Esophagus squamous epithelium (tissue), 5 donors: ENCODE measurements at places on chromosomes 4 and X.

GRCh38 chr4:109574443-109574850, 14.4 kb downstream of the MCUB start:
- no peak for DNase-seq

DNA sequence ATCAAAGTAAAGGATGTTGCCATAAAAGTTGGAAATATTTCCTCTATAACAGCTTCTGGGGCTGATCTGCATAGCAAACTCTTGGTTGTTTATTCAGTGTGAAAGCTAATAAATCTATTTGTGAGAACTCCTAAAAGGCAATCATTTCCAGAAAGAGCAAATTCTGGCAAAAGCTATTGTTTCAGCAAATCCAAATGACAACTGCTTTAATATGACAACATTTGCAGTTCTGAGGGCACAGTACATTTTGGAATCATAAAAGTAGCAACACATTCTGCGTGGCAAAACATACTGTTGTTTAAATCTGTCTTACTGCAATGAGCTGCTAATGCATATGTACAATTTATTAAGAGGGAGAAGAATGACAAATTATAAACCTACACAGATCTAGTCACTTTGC, 818.1 kb downstream of the FSTL5 start:
- DNase-seq, result no peak

- DNase-seq, result no peak
These were observed 376.1 kb upstream of the CTSO start for GRCh38 chr4:156329779-156330178.

DNA sequence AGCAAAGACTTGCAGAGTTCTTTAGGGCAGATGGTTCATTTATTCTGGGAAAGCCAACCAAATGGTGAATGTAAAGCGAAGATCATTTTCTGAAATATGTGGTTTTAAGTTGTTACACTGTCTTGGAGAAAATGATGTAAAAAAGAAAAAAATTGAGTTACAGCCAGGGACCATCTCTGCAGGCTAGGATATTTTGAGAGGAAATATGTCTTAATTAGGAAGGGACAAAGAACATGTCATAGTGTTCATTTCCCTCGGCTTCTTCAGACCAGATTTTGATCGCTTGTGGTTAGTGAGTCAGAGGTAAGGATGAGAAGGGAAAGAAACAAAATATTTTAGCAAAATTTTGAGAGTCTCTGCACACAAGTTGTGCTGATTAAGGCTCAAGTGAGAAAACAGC, 59.0 kb upstream of the C1QTNF7 start:
- no peak for DNase-seq

GRCh38 chr4:48065587-48066052, 49.0 kb downstream of the NIPAL1 start:
- DNase-seq, result no peak

- DNase-seq, result no peak
These were observed 3.5 kb downstream of the FAT1 start for GRCh38 chr4:186719925-186720694.

- DNase-seq, result no peak
These were observed 1507.0 kb upstream of the IGFBP7 start for GRCh38 chr4:58617226-58617625.

DNA sequence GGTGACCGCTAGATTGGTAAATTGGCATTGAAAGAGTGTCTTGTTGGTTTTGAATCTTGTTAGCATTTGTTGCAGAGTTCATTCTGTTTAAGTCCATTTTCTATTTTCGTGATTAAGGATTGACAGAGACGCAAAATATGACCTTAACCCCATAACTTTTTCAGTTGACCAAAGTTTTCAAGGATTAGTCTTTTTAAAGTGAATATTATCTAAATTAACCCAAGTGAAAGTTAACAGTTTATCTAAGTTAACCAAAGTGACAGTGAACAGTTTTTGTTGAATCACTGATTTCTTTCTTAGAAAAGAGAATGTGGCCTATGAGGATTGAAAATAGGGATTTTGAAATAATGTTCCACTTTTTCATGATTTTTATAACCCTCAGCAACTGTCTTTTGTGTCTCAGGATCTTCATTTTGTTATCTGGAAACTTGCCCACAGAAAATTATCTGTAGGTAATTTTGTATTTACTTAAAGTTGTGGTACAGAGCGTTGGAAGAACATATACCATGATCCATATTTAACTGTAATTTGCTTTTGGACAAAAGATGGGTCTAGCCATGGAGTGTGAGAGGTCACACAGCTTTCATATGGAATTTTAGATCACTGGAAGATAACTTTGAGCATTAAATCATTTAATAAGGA, 3.3 kb downstream of the CPEB2 start:
- no peak for DNase-seq

- no peak for DNase-seq
These were observed 16.6 kb downstream of the COQ2 start for GRCh38 chr4:83267830-83268475.

- no peak for DNase-seq
These were observed 32.9 kb downstream of the HTT-AS start for GRCh38 chr4:3041192-3042142.

- no peak for DNase-seq
These were observed 10.2 kb downstream of the CC2D2A start for GRCh38 chr4:15479913-15480185.

GRCh38 chr4:147362938-147363337, 118.0 kb upstream of the EDNRA start:
- no peak for DNase-seq

- no peak for DNase-seq
These were observed 30.2 kb upstream of the TMEM184C start for GRCh38 chr4:147587041-147587440.

DNA sequence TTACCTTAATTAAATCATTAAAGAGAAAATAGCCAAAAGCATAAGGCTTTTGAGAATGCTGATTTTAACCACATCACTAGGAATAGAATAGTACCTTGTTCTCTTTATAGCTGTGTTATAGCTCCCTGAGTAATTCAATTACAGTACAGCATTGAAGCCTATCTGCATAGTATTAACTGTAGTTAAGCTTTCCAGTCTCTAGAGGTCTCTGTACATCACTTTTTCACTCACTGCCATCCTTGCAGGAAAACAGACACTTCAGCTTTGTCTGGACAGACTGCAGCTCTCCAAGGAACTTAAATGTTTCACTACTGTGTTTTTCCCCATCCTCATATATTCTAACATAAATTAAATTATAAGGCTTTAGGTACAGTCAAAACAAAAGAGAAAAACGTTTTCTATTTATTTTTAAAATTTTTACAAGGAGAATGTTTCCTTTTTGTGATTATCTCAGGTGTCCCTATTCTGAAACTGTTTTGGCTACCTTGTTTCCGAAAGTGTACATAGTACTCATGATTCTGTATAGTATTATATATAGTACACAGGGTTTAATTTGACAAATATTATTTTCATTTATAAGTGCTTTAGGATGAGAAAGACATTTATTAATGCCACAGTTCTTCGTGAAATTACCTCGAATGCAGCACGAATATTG, 407.9 kb downstream of the PCDH18 start:
- DNase-seq, result no peak

- DNase-seq, result no peak
These were observed 57.2 kb downstream of the MAP9 start for GRCh38 chr4:155319516-155319915.

GRCh38 chr4:54384563-54384962, 155.5 kb downstream of the PDGFRA start:
- no peak for DNase-seq

GRCh38 chr4:88147799-88148217, 10.6 kb downstream of the ABCG2 start:
- DNase-seq, result no peak

DNA sequence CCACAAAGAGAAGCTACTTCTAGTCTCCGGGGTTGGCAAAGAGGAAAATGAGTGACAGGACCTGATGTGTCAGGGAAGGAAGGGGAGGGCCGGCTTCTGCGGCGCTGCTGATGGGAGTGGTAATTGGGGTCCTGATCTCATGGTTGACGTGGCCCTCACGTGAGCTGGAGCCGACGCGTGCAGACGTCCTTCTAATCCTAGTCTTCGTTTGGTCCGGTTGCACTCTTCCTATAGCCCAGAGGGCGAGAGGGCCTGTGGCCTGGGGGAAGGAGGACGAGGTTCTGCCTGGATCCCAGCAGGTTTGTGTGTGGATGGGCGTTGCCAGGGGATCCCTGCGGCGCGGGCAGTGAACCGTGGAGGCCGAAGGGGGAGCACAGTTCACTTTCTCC, at the start of gene ARMCX1:
Gene ARMCX1 (plus strand): TSS at position 186 of the 389 bp plus-strand sequence. CDS start 2,384 bp downstream, outside the sequence.
- DNase-seq, result no peak

GRCh38 chr4:13355111-13355880, 128.8 kb downstream of the RAB28 start:
- no peak for DNase-seq

GRCh38 chrX:75748431-75748830, 36.6 kb downstream of the MAGEE2 start:
- no peak for DNase-seq

- no peak for DNase-seq
These were observed 23.7 kb downstream of the RTL5 start for GRCh38 chrX:72107841-72108595.

DNA sequence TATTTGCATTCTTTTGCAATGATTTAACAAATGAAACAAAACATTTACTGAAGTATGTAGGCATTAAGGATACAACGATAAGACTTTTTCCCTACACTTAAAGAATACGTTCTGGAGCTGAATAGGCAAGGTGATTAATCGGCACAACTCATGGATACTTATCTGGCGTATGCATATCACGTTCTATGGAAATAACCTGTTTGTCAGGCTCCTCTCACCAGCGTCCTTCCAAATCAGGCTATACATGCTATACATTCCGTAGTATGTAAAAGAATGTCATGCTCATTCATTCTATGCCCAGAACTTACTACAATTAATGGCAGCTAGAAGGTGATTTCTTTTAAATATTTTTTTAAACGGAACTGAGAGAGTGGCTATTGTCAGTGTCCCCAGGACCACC, 25.6 kb upstream of the TCEANC start:
- no peak for DNase-seq

GRCh38 chrX:134023851-134024281, 38.5 kb upstream of the GPC3 start:
- DNase-seq, result no peak

GRCh38 chr4:61003301-61003700, 196.8 kb upstream of the ADGRL3 start:
- no peak for DNase-seq

- no peak for DNase-seq
These were observed 34.3 kb downstream of the GPC3 start for GRCh38 chrX:133951098-133951497.

DNA sequence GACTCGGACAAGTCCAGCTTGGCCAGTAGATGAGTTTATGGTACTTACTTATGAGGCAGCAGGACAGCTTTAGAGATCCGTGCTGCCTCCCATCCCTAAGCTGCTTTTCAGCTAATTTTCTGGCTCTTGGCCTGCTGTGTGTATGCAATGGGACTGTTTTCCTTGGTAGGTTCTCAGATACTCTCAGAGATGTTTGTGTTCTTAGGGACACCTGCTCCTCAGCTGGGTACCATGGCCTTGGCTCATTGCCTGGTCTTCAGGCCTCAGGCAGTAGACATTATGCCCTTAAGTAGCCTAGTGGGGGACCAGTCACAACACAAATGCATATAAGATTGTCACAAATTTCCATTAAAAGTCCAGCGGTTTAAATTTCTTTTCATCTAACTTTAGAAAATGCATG, 688.0 kb downstream of the PCDH7 start:
- DNase-seq, result no peak

DNA sequence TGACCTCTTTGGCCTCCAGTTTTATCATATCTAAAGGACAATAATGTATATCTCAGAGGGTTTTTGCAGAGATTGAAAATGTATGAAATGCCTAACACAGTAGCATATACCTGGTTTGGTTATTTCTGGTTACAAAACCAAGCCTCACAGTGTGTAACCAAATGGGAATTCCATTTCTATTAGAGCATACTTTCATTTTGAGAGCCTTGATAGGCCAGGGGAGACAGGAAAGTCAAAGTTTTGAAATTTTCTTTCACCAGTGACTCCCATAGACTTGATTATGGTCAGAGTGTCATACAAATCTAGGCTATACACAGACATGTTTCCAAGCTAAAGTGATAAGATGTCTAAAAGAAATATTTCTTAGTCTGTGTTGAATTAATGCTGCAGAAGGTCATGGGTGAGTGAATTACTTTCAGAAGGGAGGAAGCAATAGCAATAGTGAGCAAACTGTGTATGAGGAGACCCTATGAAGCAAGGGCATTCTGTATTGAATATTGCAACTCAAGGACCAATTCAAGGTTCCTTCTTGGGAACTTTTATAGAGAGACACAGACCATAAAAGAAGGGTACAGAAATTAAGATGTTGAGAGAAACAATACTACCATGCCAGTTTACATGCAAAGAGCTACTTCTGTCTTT, 151.1 kb downstream of the PDE5A start:
- DNase-seq, result no peak

GRCh38 chrX:65600106-65600505, 65.5 kb upstream of the LAS1L start:
- DNase-seq, result no peak

DNA sequence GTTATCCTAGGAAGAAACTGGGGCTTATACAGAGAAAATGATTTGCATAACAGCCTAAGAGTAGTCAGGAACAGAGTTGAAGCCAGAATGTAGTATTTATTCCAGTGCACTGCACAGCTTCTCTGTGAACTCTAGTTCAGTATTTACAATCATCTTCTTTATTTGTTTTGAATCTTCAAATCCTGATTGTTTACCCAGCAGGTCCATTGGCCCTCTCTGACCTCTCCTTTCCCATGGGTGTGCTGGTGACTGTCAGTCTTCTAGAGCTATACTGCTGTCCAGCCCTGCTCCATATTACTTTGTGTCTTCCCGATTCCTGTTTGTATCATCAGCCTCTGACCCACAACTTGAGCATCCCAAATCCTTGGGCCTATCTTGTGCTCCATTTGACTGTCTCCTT, 301.9 kb upstream of the HS3ST1 start:
- no peak for DNase-seq

DNA sequence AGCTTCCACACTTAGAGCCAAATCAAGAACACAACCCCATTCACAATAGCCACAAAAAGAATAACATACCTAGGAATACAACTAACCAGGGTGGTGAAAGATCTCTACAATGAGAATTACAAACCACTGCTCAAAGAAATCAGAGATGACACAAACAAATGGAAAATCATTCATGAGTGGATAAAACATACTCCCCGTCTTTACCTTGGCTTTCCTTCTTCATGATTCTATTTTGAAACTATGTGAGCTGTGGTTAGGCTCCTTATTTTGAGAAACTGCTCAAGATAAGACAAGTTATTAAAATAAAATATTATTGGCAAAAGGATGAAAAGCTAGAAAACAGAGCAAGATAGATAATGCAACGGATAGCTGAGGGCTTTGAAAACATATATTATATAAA, 598.1 kb upstream of the FAT1 start:
- DNase-seq, result no peak

GRCh38 chr4:24560868-24561368, 23.4 kb downstream of the DHX15 start:
- DNase-seq, result no peak

- DNase-seq, result no peak
These were observed 698.0 kb downstream of the FAT4 start for GRCh38 chr4:126012691-126013290.

GRCh38 chr4:53128706-53129357, 237.0 kb downstream of the SCFD2 start:
- DNase-seq, result no peak
